ENCODE measurements at places on chromosomes 11 and 22.

GRCh38 chr11:132330515-132330914, 960.1 kb downstream of the NTM start:
- DNase-seq = peak; percentile 76

- DNase-seq = no peak
Observed at GRCh38 chr11:67400942-67401494, 640 bp downstream of the PPP1CA start.

DNA sequence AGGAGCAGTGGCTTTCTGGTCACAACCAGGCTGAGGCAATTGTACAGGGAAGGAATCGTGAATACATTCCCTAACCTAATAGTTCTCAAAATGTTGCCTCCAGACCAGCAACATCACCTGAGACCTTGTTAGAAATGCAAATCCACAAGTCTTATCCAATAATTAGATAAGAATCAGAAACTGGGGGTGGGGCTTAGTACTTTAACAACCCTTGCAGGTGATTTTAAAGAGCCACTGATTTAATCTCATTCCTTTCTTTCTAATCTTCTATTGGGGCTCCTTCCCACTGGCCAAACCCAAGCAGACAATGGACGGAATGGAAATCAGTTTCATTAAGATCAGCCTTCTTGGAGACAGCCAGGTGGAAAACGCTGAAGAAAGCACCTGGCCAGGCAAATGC, 142.4 kb upstream of the DDI1 start:
- DNase-seq = no peak

DNA sequence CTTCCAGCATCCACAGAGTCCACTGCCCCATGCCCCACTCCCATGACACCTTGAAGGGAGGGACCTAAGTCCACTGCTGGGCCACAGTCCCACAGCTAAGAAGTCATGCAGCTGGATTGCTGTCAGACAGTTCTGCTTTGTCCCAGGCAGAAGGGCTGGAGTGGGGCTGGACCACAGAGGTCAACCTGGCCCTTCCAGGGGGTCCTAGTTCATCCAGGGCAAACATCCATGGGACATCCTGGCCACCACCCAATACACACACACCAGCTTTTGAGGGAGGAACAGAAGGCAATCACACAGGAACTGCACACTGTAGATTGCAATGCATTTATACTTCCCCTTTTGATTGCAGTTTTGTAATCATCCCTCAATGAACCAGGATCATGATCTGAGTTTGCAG, 11.3 kb upstream of the APOL4 start:
- DNase-seq = no peak

DNA sequence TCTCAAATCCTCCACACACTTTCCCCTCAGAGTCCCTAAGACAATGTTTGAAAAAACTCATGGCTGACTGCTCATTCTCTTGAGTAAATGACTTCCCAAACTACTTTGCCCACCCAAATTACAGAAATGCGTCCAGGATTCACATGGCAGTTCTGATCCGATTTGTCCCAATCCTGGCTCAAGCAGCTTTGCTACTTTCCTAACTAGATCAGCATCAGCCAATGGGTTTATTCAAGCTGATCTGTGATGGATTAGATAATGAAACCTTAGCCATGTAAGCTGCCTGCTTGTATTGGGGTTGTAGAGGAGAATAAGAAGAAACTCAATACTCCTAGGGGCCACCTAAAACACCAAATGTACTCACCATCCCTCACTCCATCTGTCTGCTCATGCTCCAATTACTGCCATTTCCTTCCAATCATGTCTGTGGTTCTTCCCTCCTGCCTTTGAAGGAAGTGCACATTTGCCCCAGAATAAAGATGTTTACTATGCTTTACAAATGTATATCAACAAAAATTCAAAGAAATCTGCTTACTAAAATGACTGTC, 6.9 kb downstream of the RBFOX2 start:
- peak; percentile 97 for DNase-seq

- DNase-seq = no peak
Observed at GRCh38 chr22:40325315-40325714, 21.0 kb upstream of the ADSL start.

- no peak for DNase-seq
Observed at GRCh38 chr22:24002851-24003250, 2.4 kb downstream of the GSTT4 start.

DNA sequence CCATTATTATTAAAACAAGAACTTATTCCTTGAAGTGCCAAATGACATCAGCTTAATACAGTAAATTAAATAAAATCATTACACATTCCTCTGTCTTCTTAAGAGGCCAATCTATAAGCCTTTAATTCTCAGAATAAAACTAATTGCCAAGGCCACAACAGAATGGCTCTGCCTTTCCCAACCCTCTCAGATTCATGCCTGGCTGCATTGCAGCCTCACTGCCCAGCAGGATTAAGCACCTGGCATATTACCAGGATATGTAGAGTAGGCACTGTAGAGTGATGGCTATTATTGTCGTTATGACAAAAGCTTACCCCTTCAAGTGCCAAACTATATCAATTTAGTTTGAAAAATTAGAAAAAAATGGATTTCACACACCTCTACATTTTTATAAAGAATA, 9.4 kb upstream of the CALCA start:
- peak; percentile 3 for DNase-seq

- no peak for DNase-seq
Observed at GRCh38 chr11:108670451-108670850, 5.6 kb downstream of the DDX10 start.

DNA sequence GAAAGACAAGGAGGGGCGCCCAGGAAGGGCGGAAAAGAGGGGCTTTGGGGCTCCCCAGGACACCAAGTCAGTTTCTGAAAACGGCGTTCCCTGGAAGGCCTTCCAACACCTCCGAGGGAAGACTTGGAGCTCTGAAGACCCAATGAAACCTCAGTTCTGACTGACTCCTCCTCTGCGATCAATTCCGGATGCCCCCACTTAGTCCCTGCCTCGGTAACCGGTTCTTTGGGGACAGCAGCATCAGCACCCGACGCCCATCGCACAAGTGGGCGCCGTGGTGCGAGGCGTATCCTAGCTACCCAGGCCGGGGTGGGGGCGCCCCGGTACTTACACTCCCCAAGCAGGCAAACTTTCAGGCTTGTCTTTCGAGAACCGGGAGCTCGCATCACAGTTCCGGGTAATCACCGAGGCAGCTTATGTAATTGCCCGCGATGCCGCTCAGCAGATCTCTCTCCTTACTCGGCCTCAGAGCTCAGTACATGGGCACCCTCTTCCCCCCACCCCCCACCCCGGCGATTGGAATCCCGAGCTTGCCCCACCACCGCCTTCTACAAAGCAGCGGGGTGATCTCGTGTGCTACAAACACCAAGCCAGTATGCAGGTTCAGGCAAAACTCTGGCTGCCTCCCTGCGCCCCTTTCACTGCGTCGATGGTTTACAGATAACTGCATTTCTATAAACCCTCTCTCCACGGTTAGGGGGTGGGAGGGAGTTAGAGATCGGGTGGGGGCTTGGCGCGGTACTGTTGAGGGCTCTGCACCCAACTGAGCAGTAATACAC, 2.0 kb downstream of the TENM4 start:
- DNase-seq = peak; percentile 54

GRCh38 chr11:112163875-112164685, at the start of gene IL18:
TSS of gene IL18 (minus strand) at chr11:112164094. CDS start at chr11:112155053, 9,041 bp downstream.
- DNase-seq = no peak

GRCh38 chr11:733072-733471, 14.2 kb upstream of the TALDO1 start:
- DNase-seq = no peak

DNA sequence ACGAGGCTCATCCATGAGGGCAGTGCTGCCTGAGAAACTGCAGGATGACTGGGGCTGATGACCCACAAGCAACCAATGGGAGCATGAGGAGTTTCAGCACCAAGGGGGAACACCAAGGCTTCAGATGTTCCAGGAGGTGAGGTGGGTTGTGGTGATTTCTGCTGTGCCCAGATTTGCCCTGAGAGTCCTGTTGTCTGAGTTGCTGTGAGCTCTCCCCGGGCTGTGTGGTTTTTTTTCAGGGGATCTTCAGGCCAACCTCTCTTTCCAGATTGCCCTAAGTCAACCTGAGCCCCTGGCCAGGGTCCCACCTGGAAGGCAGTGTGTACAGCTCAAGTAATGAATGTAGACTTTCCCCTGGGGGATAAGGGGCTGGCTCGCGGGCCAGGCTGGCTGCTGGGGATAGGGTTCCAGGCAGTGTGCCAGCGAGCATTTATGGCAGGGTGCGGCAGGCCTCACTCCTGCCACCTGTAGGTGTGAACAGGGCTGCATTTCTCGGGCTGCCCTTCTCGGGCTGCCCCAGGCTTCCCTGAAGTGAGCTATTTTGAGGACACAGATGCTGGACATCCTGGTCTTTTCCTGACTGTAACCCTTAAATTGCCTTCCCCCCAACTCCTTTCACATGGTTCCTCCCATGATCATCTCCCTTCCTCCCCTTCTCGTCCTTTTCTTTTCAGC, 9.8 kb downstream of the SLC22A6 start:
- peak; percentile 69 for DNase-seq

- DNase-seq = no peak
Observed at GRCh38 chr11:3217818-3218482, 663 bp downstream of the MRGPRG start.

GRCh38 chr11:27694992-27695391, 5.3 kb downstream of the BDNF start:
- DNase-seq = no peak

DNA sequence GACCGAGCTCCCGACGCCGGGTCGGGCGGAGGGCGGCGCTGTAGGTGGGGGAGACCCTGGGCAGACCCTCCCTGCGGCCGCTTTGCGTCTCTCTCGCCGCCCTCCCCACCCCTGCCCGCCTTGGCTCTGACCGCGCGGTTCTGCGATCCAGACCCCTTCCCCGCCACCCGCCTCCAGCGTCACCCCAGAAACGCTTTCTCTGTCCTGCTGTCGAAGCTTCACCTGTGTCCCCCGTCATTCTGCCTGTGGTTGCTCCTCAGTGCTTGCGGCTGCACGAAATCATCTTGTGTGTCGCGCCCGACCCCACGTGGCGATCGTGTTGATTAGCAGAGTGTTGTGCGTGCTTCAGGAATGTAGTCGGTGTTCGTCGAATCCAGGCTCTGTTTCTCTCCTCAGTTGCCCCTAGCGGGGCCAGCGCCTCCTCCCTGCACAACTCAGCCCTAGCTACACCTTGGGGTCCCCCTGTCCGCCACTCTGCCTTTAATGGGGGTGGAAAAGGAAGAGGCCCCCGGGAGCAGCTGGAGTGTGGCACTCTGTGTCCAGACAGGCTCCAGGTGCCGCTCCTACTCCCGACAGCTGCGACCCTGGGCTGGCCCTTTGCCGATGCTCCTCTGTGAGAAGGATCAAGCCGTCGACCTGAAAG, 851 bp downstream of the PTDSS2 start:
- DNase-seq = peak; percentile 63

GRCh38 chr11:115169251-115169650, 335.0 kb downstream of the CADM1 start:
- DNase-seq = no peak

DNA sequence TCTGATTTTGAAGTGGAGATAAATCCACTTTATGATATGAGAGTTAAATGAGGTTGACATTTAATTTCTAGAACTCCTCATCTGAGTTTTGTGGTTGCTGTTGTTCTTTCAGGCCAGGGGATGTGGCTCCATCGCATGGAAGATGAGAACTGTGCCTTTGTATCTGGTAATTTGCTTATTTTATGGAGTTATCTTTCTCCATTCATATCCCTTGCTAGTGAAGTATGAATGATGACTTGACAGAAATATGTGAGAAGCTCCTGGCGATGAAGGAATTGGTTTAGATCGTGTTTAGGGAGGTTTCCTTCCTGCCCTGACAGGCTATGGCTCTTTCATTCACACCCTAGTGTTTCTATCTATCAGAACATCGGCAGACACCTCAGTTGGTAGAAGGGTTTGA, 393.7 kb downstream of the ETS1 start:
- no peak for DNase-seq

- no peak for DNase-seq
Observed at GRCh38 chr11:14972581-14973495, 687 bp upstream of the CALCA start.

DNA sequence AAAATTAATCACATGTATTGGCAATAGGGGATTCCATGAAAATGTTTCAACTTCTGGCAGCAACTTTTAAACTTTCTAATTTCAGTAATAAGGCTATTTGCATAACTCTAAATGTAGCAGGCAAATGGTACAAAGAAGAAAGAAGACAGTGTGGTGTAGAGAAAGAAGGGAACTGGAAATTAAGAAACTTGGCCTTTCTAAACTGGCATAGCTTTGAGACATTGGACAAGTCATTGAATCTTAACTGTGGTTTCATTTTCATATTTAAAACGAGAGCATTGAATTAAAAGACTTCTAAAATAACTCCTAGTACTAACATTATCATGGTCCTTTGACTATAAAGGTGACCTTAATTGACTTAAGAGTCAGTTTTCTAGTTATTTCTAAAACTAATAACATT, 125.0 kb downstream of the UVRAG start:
- no peak for DNase-seq

GRCh38 chr11:79616392-79616851, 175.6 kb upstream of the TENM4 start:
- no peak for DNase-seq

- DNase-seq = no peak
Observed at GRCh38 chr11:88105951-88106350, 69.3 kb downstream of the RAB38 start.

Data from NCI-H524 (cell line).